Trophoblast cell (in vitro differentiated cells and primary cell): ENCODE measurements at places on chromosomes 6 and 20.

DNA sequence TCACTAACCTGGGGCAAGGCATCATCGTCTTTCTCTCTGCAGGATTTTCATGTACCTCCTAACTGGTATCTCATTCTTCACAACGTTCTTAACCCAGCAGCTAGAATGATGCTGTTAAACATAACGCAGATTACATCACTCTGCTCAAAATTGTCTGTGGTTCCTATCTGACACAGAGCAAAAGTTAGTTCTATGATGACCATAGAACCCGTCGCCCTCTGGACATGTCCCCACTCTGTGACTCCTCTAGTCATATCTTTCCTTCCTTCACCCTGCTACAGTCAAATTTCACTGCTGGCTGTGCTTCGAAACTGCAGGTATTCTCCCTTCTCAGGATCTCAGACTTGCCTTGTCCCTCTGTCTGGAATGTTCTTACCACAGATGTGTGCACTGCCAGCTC is 87.4 kb upstream of the TPD52L1 start:
- H3K36me3 ChIP-seq: no peaks in the 10 kb centered on the region
- H3K4me3 ChIP-seq: no peak overlapping the region
- H3K27ac ChIP-seq: no peak overlapping the region
- H3K27me3 ChIP-seq: no peaks in the 10 kb centered on the region
- DNase-seq: no peak

GRCh38 chr6:120383681-120384080 is 950.6 kb downstream of the TBC1D32 start:
- DNase-seq: no peak
- no peaks in the 10 kb centered on the region for H3K36me3 ChIP-seq
- no peak overlapping the region for H3K4me3 ChIP-seq
- H3K4me1 ChIP-seq: no peaks in the 10 kb centered on the region
- H3K27me3 ChIP-seq: no peaks in the 10 kb centered on the region
- H3K27ac ChIP-seq: no peak overlapping the region

- H3K4me1 ChIP-seq: peaks cover 25% of the 10 kb centered on the region
- H3K4me3 ChIP-seq: peak within 1 kb of the TSS; percentile 84
- no peaks in the 10 kb centered on the region for H3K27me3 ChIP-seq
- H3K36me3 ChIP-seq: no peaks in the 10 kb centered on the region
- DNase-seq: peak; percentile 75
- peak within 1 kb of the TSS; percentile 97 for H3K27ac ChIP-seq
These were observed at the start of gene SDC4 for GRCh38 chr20:45347936-45348778. TSS of gene SDC4 (minus strand) at chr20:45348424. CDS start at chr20:45348384, 40 bp downstream.

GRCh38 chr6:164346631-164347030 is 932.1 kb downstream of the QKI start:
- no peak overlapping the region for H3K4me3 ChIP-seq
- H3K36me3 ChIP-seq: no peaks in the 10 kb centered on the region
- DNase-seq: no peak
- no peaks in the 10 kb centered on the region for H3K27me3 ChIP-seq
- H3K27ac ChIP-seq: no peak overlapping the region

DNA sequence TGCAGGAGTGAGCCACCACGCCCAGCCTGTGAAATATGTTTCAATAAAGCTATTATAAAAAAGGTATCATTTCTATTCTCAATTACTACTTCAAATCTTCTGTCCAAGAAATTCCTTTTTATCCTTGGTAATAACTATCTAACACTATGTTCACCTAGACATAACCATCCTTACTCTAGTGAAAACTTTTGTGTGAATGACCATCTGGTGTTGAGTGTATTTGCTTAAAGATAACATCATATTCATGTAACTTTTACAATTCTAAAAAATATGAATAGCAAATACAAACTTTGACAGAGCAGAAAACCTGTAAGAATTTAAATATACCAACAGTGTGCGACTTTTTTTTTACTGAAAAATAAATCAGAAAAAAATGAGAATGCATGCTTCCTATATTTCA is 96.9 kb downstream of the MAP3K5 start:
- peaks cover 4% of the 10 kb centered on the region for H3K4me1 ChIP-seq
- H3K27me3 ChIP-seq: no peaks in the 10 kb centered on the region
- no peak overlapping the region for H3K27ac ChIP-seq
- no peak for DNase-seq
- no peak overlapping the region for H3K4me3 ChIP-seq
